ENCODE measurements at places on chromosomes 4 and X. TPM values are rescaled to one million over a fixed set of nuclear protein-coding genes. Genes with fewer than 3 reads are reported as not detected.

DNA sequence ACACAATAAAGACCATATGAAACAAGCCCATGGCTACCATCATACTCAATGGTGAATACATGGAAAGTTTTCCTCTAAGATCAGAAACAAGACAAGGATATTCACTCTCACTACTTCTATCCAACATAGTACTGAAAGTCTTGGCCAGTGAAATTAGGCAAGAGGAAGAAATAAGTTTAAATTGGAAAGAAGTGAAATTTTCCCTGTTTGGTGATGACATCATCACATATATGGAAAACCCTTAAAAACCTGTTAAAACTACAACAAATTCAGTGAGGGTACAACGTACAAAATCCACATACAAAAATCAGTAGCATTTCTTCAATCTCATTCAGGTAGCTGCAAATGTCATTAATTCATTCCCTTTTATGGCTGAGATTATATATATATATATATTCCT, 164.0 kb upstream of the IRS4 start:
- no peak for DNase-seq

DNA sequence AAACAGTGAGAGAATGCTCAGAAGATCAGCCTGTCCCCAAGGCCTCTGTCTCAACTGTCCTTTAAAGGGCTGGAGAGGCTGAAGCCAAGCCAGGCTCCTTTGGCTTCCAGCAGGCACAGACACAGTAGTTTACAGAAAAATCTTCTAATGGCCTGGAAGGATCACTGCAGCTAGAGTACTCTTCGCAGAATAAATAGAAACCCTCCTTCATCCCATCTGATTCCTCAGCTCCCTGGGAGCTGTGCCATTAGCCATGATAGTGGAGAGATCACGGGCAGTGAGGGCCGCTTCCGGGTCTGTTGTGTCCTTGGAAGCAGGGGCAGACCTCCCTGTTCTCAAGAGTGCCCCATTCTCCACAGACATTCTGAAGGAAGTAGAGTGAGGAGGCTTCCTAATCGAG, 63.1 kb downstream of the CCNI start:
- no peak for DNase-seq

DNA sequence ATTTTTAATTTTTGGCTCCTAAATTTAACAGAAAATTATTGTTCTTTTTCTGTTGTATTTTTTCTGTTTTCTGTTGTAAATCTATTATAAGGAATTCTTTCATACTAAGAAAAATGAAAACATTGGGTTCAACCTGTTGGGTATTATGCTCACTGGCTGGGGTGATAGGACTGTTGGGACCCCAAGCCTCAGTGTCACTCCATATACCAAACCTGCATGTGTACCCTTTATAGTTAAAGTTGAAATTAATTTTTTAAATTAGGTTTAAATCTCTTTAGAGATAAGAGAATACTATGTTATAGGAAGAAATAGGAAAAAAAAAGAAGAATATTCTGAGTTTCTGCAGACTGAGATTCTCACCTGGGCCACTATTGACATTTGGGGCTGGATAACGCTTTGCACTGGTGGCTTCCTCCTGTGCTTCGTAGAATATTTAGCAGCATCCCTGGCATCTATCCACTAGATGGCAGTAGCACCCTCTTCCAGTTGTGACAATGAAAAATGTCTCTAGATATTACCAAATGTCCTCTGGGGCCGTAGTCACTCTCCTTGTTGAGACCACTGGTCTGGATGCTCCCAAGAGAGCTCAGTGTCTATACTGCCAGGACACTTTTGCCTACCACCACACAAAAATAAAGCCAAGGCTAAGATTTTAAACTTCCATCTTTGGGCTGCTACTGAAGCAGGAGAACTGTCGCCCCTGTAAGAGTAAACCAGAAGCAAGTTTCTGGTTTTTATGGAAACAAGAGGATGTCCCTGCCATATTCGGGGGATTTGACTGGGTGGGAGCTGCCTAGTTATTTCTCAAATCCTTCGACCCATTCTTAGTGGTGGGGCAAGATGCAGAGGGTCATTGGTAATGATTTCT, 22.4 kb upstream of the CLTRN start:
- DNase-seq: peak; percentile 44

- DNase-seq: no peak
Observed at GRCh38 chr4:44447563-44448504, 775 bp downstream of the KCTD8 start.

DNA sequence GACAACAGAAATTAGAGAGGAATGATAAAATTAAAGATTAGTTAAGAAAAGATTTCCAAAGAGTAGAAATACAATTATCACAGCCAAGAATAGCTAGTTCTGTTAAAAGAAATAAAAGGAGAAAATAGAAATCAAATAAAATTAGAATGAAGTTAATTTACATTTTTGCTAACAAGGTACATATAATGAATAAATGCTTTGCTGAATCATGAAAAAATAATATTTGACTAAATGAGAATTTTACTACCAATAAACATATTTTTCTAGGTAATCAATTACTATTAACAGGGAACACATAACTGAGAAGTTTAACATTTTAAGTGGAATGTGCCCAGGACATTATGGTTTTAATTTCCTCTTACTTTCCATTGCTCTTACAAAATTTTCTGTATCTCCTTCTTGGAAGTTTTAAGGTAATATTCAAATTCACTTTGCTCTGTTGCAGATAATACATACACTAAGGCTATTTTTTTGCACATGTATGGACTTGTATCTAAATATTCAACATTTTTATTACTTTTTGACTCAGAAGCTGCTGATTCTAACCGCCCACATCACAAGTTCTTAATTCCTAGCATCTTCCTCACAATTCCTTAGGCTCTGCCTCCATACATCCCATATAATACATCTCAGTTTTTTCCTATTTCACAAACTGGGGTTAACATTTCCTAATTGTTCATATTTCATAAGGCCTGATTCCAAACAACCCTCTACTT, 870.7 kb upstream of the INTU start:
- DNase-seq: no peak

DNA sequence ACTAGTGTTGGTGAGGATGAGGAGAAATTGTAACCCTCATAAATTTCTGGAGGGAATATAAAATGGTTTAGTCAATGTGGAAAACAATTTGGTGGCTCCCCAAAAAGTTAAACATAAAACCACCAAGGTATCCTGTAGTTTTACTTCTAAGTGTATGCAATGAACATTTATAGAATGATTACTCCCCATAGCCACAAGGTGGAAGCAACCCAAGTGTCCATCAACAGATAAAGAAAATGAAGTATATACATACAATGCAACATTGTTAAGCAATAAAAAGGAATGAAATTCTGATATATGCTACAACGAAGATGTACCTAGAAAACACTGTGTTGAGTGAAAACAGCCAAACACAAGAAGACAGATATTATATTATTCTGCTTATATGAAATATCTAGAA, 569.1 kb upstream of the GRID2 start:
- no peak for DNase-seq

DNA sequence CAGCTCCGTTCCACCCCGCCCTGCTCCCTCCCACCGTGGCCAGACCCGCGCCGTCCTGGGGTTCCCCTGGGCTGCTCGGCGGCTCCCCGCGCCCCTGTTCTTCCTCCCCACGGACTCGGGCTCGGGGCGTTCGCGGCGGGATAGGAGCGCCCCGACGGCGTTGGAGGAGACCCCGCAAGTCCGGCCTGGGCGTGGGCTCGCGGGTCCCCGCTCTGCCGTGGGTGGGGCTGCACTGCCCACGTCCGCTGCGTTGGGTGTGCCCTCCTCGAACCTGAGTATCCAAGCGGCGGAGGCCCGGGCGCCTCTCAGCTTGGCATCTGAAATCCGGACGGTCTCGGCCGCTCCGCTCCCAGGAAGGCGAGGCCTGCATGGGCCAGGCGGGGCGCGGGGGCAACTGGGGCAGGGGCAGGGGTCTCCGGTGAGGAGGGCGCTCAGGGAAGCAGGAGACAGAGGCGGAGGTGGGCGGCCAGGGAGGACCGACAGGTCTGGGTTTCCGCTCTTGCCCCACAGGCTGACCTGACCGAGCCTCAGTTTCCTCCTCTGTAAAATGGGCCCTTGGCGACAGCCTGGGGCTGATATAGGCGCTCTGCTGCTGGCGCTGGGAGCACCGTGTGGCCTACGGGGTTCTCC, 12.0 kb upstream of the NAT8L start:
- DNase-seq: peak; percentile 16

CYLC1 gene
- total RNA-seq: not detected

DNA sequence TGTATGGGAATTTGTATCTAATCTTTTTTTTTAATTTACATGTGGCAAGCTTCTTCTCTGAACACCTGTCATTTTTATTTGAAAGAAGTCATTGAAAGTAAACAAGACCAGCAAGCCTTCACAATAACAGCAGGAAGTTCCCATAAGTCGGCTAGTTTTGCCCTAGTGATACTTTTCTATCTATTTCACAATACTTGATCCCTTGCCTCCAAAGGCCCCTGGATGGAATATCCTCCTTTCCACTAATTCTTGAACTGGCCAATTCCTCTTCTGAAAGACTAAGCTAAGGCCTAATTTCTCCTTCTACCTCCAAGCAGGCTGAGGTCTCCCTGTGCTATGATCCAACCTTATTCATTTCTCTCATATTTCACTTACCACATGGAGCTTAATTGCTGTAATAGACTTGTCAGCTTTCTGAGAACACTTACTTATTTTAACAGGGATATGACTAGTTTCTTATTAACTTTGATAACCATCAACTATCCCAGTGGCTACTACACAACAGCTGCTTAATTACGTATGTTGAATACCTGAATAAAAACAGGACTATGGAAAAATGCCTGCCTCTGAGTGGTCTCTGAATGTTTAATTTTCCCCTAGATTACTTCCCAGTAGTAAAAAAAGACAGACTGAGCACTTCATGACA, 194.2 kb downstream of the MAD2L1 start:
- DNase-seq: no peak

DNA sequence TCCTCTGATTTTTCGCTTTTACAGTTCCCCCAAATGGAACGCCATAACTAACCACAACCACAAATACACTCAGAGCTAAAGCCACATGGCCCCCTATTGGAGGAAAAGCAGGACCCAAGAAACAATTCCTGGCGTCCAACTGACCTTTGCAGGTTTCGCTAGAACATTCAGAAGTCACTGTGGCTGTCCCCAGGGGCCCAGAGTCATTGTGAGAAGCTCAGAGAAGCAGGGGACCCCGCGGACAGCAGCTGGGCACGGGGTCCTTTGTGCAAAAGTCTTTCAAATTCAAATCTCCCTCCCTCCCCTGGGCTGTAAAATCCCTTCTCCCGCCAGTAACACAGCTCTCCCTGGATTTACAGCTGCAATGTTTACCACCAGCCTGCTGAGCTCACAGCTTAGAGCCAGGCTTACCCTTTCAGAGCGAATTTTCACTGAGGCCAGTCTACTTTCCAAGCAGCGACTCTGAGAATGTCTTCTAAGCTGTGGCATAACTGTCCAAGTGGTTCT, 214.8 kb downstream of the CRLF2 start:
- DNase-seq: no peak

GRCh38 chrX:10341309-10341708, 184.5 kb downstream of the CLCN4 start:
- DNase-seq: no peak

- no peak for DNase-seq
Observed at GRCh38 chr4:13347517-13348125, 136.5 kb downstream of the RAB28 start.

DNA sequence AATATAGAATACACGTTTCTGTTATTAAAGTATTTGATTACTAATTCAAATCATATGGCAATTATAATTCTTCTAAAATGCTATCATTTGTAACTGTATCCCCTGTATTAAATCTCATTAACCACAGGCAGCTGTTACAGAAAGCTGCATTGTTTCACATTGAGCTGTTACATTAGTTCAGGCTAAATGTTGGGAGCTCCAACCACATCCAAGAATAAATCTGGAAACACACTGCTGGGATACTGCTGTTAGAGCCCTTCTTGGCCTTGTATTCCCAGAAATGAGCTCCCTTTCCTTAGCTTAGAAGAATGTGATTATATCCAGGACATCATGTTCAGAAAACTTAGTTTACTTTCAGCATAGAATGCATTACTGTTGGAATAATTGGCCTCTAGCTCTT, 48.2 kb downstream of the GUCY1B1 start:
- DNase-seq: no peak

DNA sequence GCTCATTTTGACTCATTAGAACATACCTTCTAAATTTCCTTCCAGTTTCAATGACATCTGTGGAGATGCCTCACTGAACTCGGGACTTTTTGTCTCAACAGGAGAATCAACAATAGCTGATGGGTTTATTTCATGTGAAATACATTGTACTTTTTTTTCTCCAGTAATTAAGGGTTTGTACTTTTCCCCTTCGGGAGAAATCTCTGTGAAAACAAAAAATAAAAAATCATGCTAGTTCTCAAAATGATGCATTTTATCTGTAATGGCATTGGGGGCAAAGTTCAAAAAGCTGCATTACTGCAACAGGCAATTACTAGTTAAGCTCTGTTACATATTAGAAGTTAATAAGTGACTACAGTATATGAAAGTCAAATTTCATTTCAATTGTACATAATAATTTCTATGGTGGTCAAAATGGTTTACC, 167.3 kb upstream of the SH3RF1 start:
- no peak for DNase-seq

DNA sequence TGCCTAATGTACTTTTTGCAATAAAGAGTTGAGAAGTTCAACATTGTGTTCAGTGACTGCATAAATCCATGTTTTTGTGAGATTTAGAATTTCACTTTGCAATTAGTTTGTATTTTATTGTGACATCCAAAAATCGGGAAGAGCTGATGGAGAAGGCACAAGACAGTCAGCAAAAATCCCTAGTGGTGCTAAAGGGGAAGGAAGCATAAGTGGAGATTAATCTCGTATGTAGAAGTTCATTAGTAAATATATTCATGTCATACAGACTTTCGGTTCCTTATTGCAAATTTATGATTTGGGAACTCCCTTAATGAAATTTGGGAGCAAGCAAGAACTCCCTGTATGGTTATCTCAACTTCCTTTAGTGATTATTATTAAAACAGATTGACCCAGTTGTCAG, 57.8 kb upstream of the SLC39A8 start:
- DNase-seq: no peak

GRCh38 chrX:68989865-68990606, 161.2 kb downstream of the EFNB1 start:
- DNase-seq: no peak

- no peak for DNase-seq
Observed at GRCh38 chr4:153267890-153268289, 63.6 kb downstream of the TRIM2 start.

SULT1B1 gene
- 0.28 TPM for total RNA-seq

MAGEB2 gene
- total RNA-seq: not detected

DNA sequence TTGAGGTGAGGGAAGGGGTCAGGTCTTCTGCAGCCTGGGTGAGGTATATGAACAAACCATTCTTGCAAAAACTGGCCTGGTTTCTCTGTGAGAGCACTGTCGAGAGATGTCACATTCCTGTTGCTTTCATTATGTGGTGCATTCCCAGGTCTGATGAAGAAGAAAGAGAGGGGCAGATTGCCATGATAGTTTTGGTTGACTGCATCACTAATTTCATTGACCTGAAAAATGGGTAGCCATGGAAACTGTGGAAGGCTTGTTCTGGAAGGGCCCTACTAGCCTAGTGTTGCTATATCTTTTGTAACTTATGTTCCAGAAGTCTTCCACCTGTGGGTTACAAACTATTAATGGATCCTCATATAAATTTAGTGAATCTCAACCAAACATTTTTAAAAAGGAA, 32.9 kb upstream of the CYBB start:
- no peak for DNase-seq
